ENCODE measurements at places on chromosomes 11 and 22.

DNA sequence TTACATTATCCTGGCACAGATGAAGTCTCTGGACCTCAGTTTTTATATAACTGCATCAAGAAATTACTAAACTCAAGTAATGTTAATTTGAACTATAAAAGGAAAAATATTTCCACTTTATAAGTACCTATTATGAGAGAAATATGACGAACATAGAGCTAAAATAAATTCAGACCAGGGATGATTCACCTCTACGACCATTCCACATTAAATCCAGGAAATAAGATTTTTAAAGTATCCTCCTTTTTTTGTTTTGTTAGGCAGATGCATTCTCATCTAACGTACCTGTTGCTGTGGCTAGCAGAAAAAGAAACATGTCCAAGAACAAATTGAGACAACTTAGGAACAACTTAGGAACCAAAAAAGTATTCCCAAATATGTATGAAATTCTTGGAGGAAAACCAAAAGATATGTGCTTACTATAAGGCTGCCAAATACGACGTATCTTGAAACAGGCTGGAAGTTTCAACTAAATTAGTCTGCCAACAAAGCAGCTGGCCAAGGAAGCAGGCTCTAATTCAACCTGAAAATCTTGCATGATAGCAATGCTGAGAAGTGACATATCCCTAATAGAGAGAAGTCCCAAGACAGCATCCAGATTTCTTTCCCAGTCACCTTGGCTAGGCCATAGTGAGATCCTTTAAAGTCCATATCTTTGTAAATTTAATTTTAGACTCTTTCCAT is 15.7 kb downstream of the SPTY2D1 start:
- DNase-seq, result no peak

GRCh38 chr22:37206118-37206840 is 6.0 kb downstream of the SSTR3 start:
- no peak for DNase-seq

- no peak for DNase-seq
Observed at GRCh38 chr22:22865311-22866072, 22.1 kb upstream of the IGLL5 start.

DNA sequence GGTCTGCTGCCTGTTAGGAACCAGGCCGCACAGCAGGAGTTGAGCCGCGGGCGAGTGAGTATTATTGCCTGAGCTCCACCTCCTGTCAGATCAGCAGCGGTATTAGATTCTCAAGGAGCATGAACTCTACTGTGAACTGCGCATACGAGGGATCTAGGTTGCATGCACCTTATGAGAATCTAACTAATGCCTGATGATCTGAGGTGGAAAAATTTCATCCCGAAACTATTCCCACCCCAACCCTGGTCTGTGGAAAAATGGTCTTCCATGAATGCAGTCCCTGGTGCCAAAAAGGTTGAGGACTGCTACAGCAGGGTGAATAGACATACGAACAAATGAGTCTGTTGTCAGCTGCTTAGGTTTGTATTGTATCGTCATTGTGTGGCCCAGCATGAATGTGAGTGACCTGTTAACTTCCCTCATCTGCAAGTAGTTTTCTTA is 29.8 kb downstream of the RNF141 start:
- DNase-seq, result no peak

DNA sequence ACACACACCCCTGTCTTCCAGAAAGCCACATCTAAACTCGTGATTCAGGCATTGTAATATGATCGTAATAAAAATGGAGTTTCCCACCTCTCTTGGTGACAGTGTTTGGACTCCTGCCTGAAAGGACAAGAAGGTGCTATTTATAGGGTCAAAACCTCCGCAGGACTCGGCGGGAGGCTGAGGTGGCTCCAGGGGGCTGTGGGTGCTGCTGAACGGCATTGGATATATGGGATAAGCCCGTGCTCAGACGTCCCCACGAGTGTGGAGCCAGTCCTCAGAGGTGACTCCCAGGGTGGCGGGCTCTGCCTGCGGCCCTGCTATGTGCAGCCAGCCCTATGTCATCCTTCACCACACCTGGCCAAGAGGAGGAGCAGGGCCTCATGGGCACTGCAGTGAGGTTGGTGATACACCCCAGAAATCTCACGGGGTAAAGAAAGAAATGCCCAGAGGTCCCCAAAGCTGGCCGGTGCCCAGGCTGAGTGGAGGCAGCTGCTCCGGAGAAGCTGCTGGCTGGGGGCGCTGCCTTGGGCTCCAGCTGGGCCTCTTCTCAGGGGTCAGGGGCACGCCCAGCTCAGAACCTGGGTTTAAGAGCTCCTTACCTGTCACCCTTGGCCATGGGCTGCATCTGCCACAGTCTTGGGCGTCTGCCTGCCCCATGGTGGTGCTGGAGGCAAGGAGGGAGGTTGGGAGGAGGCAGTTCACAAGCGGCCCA is 5.1 kb upstream of the OSBPL5 start:
- no peak for DNase-seq

Measured in NCI-H1436 treated with DMSO at 0.1 percent for 48 hours (cell line).